ENCODE measurements at places on chromosomes 12 and 14.

DNA sequence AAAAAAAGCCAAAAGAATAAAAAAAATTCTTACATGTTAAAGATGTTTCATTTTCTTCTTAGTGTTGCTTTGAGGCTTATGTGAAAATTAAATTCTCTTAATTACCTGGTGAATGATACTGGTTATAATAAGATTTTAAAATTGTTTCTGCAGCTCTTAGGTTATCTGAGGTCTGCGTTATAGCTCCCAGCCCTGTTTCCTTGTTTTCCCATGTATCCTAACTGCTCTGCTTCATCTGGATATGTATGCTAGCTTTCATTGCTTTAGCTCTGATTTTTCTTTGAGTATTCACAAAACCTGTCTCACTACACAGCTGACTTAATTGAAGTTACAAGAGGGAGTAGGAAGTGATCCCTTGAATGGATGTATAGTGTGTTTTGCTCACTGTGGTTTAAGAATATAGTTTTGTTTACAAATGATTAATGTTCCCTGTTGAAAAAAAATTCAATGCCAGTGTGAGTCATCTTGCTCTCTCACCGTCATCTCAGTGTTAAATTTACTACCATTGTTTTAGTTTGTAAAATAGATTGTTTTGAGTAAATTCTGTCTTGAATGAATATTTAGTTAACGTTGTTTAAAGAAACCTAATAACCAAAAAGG is 26.8 kb downstream of the CPSF6 start:
- DNase-seq: no peak

DNA sequence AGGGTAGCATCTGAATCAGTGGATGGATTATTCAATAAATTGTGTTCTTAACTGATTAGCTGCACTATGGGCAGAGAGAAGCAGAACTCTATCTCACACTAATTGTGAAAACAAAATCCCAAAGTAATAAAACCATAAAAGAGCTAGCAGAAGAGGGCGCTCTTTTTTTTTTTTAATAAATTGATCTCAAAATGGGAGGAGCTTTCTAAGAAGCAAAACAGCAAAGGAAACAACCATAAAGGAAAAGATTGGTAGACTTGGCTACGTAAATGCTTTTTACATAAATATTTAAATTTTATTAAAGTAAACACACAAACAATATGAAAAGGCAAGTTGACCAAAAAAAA is 1.5 kb upstream of the TM7SF3 start:
- DNase-seq: no peak

DNA sequence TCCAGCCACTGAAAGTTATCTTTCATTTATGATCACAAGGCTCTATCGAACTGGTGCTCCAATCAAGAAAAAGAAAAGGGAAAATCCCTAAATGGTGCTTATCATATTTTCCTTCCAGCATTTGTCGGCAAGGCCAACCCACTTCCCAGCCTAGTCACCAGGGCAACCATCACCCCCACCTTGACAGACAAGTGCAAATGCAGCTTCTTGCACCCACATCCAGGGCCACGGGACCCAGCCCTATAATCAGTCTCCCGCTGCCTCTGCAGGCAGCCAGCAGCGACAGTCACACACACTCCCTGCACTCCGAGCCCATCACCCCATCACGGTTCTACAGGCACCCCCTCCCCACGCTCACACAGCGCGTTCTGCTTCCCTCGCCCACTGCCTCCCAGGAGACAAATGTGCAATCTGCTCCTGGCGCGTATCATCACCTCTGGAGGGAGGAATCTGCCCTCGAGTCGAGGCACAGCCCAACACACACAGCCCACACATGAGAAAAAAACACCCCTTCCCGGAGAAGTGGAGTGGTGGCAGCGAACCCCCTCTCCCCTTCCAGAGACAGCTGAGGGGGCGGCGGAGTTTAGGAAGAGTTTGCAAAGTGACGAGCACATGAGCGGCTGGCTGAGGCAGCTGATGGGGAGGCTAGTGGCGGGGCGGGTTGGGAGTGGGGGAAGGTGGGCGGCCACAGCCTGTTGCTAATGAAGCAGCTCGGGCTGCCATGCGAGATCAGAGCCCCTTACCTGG is 9.3 kb upstream of the PPP4R4 start:
- no peak for DNase-seq

GRCh38 chr12:62210422-62210821 is 49.8 kb upstream of the USP15 start:
- DNase-seq: no peak

DNA sequence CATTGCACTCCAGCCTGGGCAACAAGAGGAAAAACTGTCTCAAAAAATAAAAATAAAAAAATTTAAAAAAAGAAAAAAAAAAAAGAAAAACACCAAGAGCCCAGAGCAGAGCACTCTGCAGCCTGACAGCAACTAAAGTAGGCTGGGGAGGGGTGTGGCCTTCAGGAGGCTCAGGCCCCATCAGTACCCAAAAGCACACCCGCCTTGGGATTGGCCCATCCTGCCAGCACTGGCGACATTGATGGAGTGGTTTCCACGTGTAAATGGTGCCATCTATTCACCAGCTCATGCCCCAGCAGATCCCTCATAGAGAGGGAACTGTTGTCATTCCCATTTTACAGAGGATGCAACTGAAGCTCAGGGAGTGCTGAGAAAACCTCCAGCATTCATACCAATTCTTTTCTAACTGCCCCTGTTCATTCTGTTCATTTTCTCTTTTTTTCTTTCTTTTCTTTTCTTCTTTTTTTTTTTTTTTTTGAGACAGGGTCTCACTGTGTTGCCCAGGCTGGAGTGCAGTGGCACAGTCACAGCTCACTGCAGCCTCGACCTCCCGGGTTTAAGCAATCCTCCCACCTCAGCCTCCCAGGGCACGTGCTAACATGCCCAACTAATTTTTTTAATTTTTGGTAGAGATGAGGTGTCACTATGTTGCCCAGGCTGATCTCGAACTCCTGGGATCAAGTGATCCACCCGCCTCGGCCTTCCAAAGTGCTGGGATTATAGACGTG is 89.3 kb downstream of the IRF2BPL start:
- no peak for DNase-seq

GRCh38 chr14:30333934-30334333 is 225.0 kb upstream of the G2E3 start:
- DNase-seq: no peak

- no peak for DNase-seq
Observed at GRCh38 chr14:96225745-96226151, 21.1 kb downstream of the BDKRB2 start.

- no peak for DNase-seq
Observed at GRCh38 chr12:86264451-86265328, 8.5 kb upstream of the MGAT4C start.

DNA sequence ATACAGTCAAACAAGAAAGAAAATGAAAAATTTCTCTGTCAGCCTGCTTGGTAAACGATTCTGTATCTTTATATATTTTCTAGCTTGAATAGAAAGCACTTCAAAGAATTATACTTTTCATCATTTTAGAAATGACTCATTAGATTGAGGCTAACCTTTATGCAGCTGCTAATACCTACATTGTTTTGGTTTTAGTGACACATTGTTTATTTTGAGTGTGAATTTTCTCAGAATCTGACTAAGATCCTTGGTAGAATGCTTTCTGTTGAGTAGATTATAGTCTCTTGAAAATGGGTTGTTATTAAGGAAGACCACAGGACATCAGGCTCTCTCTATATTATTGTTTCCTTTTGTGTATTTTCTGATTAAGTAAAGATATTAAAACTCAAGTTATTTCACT is at the start of gene PMCH:
Gene PMCH, minus strand, starts transcription at position 45 of the 400 bp plus-strand sequence. CDS start 63 bp downstream, outside the sequence.
- no peak for DNase-seq

GRCh38 chr12:45622210-45622937 is 107.1 kb upstream of the ARID2 start:
- no peak for DNase-seq

- no peak for DNase-seq
Observed at GRCh38 chr14:94448071-94448808, 4.4 kb downstream of the SERPINA11 start.

DNA sequence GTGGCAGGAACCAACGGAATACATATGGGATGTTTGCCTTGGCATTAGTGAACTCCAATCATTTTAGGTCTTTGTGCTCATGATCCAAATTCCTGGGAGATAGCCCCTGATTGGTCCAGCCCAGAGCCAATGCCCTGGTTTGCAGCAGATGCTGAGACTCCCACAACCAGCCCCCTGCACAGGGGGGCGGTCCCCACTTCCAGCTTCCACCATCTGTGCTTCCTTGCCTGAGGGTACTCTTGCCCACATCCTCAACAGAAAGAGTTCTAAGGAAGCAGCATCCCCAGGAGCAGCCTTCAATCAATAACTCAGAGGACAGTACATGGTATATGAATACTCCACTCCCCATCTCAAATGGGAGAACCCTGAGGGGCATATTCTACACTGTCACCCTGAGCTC is 39.7 kb upstream of the FICD start:
- DNase-seq: no peak

DNA sequence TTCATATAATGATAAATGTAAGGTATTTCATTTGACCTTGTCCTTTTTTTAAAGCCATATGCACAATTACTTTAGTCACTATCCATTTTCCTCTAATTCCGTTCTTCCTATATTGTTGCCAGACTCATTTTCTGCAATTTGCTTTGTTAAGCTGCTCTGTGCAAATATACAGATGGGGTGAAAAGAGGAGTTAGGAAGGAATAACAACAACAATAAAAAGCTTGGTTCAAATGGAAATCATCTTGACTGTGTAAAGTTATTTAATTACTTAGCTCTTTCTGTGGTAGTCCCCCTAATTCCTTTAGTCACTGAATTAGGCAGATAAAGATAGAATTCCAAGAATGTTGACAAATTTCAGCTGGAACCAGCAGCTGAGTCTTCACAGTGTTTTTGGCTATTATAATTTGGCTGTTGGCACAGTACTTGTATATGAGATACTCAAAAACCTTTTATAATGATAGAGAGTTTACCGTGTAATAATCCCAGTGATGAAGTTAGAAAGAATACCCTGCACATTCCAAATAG is 838.0 kb downstream of the RPS29 start:
- no peak for DNase-seq

DNA sequence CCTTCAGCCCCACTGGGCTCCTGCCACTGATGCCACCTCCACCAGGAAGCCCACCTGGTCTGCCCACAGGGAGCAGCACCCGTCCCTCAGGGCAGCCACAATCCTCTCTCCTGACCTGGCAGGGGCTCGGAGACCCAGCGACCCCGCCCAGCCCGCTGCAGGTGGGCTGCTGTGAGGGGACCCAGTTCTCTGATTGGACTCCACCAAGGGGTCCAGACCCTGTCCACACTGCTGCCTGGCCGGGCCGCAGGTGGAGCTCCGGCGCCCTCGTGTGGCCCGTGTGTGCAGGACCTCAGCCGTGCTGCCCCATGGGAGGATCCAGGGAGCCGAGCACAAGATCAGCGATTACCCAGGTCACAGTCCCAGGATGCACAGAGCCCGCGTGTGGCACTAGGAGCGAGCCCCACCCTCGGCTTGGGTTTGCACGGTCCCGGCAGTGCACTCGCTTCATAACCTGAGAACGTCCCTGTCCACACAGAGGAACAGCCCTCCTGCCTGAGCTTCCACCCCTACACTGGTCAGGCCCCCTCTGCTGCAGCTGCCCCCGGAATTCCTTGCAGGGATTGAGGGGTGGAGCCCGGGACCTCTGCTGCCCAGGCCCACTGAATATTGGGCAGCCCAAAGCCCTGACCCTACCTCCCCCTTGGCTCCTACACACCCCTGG is 35.4 kb upstream of the TMEM179 start:
- no peak for DNase-seq

GRCh38 chr14:50619569-50620141 is 48.5 kb downstream of the SAV1 start:
- DNase-seq: no peak

- no peak for DNase-seq
Observed at GRCh38 chr12:70110085-70110484, 133.1 kb upstream of the CNOT2 start.

DNA sequence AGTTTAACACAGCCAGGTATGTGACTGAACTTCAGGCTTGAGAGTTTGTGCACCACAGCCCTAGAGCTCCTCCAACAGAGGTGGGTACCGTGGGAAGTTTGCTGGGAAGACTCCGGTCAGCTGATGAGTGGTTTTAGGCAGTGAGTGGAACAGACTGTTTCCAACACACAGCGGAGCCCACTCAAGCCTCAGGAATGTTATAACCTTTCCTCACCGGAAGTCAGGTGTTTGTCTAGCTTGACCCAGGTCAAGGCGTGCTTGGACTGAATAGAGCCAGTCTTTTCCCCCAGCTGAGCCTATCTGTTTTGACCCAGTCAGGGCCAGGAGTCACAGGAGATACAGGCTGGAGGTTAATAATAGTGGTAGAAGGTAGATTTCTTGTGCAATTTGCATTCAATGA is 138.4 kb upstream of the PARP11 start:
- DNase-seq: no peak

GRCh38 chr12:19639781-19640415 is 200.6 kb downstream of the AEBP2 start:
- no peak for DNase-seq

DNA sequence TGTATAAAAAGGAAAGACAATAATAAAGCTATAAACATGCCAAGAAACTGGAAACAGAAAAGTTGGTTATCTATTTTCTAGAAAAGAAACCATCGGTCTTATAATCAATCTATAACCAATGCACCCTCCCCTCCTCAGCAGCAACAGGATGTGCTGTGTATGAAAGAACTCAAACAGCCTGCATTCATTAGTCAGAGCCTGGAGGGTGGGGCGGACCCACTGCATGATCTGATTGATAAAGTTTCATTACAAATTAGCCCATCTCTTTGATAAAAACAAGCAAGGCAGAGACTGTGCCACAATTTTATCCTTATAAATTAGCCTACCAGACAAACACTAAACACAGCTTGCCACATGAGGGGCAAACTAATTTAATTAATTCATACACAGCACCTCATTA is 448.1 kb downstream of the BCAT1 start:
- DNase-seq: no peak

DNA sequence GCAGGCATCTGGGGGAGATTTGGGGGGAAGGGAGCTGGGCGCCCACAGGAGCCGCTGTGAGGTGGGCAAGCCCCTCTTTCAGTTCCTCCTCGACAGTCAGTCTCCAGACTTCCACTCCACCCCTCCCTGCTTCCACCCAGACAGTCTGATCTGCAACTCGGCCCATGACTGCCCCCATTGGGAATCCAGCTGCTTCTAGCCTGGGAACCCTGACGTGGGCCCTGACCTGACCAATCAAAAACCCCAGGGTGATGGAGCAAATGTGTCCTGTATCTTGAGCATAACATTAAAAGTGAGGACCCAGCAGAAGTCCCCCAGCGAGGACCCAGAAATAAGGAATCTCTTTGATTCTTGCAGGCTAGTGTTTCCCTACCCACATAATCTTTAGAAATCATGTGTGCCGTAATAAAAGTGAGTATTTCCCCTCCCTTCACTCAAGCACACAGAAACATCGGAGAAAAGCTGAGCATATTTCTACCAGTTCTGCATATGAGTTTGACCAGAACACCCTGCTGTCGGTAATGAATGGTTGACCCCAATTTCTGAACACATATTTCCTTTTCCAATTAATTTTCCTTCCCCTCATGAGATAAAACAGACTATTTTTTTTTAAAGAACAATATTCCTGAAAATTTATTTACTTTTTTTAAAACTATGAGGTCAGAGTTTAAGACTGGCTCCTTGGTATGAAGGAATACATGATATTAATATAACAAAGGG is 6.4 kb downstream of the SSH1 start:
- DNase-seq: no peak

Data from activated CD8-positive, alpha-beta memory T cell treated with anti-CD3 and anti-CD28 coated beads for 1 hour (primary cell).